SIG-M5 (cell line): ENCODE measurements at places on chromosomes 2 and 18.

DNA sequence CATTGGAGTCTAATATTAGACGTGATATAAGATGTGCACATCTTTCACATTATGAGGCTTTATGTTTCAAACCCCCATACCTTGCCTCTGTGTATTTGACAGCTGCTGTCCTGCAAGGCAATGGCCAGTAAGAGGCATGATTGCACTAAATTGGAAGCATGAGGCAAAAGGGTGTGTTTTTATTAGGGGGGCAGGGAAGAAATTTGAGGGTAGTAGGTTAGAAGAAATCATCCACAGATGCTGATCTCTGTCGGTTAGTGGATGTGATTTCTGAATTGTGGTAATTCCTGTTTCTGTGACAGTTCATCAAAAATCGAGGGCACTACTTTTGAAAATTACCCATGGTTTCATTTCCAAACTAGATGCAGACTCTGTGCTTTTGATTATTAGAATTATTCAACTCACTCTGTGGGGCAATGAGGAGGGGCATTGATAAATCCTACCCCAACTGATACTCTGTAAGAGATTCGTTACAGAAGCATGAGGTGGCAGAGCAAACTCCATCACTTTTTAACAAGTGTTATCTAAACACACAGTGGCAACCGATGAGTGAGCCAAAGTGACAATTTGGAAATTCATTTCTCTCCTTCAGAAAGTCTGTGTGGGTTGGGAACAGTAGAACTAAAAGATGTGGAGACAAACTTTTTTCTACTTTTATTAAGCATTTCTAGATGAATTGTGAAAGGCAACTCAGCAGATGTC lies 453.0 kb downstream of the ARHGAP15 start:
- DNase-seq: no peak

- DNase-seq: no peak
Measured at GRCh38 chr2:109335631-109336176, 206.7 kb downstream of the SH3RF3 start.

- DNase-seq: no peak
Measured at GRCh38 chr2:59282374-59283057, 1041.4 kb upstream of the FANCL start.

DNA sequence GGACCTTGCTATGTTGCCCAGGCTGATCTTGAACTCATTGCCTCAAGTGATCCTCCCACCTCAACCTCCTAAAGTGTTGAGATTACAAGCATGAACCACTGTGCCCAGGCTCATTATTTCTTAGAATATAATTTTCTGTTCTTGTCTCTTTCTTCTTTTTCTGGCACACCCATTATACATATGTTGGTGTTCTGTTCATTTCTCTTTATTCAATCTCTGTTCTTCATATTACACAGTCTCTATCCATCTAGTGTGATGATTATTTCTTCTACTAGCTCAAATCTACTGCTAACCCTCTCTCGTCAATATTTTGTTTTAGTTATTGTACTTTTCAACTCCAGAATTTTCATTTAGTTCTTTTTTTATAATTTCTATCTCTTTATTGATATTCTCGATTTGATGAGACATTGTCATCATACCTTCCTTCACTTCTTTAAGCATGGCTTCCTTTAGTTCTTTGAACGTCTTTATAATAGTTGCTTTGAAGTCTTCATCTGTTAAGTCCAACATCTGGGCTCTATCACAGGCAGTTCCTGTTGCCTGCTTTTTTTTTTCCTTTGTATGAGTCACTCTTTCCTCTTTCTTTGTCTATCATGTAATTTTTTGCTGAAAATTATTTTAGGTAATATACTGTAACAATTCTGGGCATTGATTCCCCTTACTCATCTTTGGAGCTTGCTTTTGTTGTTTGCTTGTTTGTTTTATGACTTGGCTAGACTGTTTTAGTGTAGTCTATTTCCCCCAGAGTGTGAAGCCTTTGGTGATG lies 196.4 kb upstream of the NABP1 start:
- no peak for DNase-seq

- DNase-seq: no peak
Measured at GRCh38 chr2:109124982-109125592, 3.9 kb upstream of the SH3RF3 start.

GRCh38 chr2:132902626-132903025 lies 232.6 kb upstream of the LYPD1 start:
- no peak for DNase-seq

DNA sequence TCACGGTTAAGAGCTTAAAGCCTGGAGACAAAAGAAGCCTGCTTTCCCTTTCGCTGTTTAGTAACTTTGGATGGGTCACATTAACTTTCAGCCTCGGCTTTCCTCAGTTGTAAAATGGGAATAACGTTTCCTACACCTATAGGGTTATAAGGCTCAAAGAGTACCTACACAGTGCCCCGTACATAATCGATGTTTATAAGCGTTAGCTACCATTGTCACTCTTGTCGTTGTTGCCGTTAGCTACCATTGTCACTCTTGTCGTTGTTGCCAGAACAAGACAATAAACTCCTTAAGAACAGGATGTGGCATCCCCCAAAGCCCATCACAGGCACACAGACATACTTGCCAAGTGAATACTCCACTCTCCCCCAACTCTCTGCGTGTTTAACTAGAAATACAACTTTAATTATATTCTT lies 901 bp upstream of the MFSD6 start:
- DNase-seq: no peak

- DNase-seq: peak; percentile 22
Measured at GRCh38 chr2:85551698-85552678, 9.3 kb downstream of the GGCX start.
